Metanephros (tissue), 2 donors: ENCODE measurements at places on chromosomes 2 and 18. TPM values are rescaled to one million over a fixed set of nuclear protein-coding genes. Genes with fewer than 3 reads are reported as not detected.

Gene LBX2
- 1.1 TPM for total RNA-seq

Gene SMC6
- 16.8 TPM for total RNA-seq

Gene AMER3
- 0.23 TPM for total RNA-seq

Gene MC4R
- total RNA-seq, result not detected

Gene CPO
- total RNA-seq, result not detected

Gene RAB6C
- total RNA-seq, result 0.23 TPM

Gene POTEF
- not detected for total RNA-seq

Gene FER1L5
- total RNA-seq, result 1.6 TPM

Gene TMEM163
- 0.64 TPM for total RNA-seq

Gene CPLX4
- total RNA-seq, result not detected

Gene TUBA4B
- total RNA-seq, result not detected

Gene UGT1A4
- total RNA-seq, result 0.29 TPM

Gene NCKAP1
- 114 TPM for total RNA-seq

Gene CD8B
- total RNA-seq, result 0.88 TPM

Gene PLGLB1
- 6.9 TPM for total RNA-seq

Gene FOXD4L1
- total RNA-seq, result 0.12 TPM
